ENCODE measurements at places on chromosomes 4 and X.

DNA sequence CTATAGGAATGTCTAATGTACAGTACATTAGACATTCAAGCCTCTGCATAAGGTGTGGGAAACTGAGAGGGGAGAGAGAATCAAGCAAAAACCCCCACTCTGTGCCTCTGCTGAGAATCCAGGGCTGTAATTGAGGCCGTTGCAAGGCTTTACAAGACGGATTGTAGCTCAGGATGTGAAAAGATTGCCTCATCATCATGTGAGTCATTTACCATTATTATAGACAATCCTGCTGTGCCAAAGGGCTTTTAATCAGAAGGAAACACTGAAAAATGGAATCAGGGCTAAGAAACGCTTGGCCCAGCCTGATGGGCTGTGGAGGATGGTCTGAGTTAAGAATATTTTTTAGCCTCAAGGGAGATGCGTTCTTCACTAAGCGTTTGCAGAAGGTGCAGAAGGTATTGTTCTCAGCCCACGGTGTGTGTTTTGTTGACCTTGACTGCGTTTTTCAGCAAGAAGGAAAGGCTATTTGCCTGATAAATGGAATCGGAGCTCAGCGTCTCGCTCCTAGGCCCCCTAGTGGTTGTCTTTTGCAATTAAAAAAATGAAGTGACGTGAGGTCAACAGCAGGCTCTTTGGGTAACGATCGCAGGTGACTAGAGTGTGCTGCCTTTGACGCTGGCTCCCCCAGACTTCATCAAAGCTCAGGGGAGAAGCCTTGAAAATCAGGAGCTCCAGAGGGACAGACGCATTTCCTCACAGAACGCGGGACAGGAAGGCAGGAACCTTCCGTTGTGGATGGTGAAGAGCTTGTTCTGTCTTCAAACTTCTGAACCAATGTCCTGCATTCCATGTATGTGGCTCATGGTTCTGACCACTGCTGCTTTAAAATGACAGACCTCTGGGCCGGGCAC lies 18.1 kb upstream of the CHRNA9 start:
- no peak for DNase-seq

DNA sequence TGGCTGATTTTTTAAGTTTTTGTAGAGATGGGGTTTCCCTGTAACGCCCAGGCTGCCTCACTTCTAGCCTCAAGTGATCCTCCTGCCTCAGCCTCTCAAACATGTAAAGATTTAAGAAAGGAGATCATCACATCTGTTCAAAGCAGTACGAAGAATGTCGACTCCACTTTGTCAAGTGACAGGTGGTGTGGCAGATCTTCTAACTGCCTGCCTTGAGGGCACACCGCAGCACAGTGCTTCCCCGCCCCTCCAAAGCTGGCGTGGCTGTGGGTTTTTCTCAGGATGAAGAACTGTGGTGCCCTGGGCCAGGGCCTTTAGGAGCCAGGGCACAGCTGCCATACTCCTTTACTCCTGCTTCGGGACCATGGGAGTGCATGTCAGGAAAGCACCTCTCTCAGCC lies 43.3 kb upstream of the MTNR1A start:
- no peak for DNase-seq

DNA sequence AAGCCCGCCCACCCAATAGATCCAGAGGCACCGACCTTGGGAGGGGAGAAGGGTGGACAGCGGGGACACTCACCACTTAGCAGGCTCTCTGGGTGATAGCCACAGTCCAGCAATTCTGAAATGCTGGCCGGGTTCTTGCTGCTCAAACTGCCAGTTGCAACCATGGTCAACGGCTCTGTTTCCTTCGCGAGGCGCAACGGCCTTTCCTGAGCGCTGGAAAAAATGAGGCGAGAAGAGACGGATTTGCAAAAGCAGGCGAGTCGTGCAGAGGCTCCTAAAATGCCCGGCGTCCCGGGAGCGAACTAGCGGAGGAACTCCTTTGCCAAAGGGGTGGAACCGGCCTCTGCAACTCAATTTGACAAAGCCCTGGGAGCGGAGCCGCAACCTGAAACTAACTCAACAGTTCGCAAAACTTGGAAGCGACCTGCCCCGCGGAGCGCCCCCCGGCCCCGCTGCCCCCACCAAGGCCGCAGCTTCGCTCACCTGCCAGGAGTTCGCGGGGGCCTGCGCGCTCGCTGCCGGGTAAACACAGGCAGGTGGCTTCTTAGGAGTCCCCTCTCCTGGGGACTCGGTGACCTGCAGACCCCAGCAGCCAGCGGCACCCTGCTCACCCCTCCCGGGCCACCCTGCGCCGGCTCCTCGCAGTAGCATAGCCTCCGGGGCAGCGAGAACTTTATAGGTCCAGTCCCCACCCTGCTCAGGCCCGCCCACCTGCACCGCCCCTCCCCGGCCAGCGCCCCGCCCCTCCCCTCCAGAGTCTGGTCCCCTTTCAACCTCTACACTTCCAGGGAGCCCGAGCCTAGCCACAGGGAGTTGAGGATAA lies at the start of gene DDIT4L:
Gene DDIT4L (minus strand): TSS at position 649 of the 823 bp plus-strand sequence. CDS start 485 bp downstream, at position 164.
- DNase-seq = no peak

DNA sequence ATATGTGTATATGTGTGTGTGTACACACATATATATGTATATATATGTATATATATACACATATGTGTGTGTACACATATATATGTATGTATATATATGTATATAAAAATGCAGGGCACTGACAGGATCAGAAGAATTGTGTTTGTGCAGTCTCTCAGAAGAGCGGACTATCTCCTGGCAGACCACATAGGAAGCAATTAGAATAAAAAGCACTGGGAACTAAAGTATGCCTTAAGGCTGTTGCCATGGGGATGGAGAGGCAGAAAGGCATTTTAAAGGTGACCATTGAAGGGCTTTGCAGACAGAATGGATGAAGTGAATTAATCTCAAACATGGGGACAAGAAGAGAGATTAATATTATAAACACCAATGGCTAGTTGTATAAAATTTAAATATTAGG lies 33.7 kb upstream of the USP51 start:
- DNase-seq = no peak
